ENCODE measurements at places on chromosomes 7 and 10. TPM values are rescaled to one million over a fixed set of nuclear protein-coding genes. Genes with fewer than 3 reads are reported as not detected.

GPR85 gene
- total RNA-seq: 9.2 TPM

ANKRD2 gene
- 1.8 TPM for total RNA-seq

AKR1C2 gene
- total RNA-seq: 10.6 TPM

PRKRIP1 gene
- total RNA-seq: 16.3 TPM

PAOX gene
- total RNA-seq: 9.2 TPM

LRRD1 gene
- 0.17 TPM for total RNA-seq

UBE3C gene
- total RNA-seq: 91.0 TPM

LOXL4 gene
- 52.6 TPM for total RNA-seq

PDK4 gene
- 3.1 TPM for total RNA-seq

KLF6 gene
- 96.1 TPM for total RNA-seq

PTF1A gene
- total RNA-seq: not detected

CHPF2 gene
- 46.7 TPM for total RNA-seq

H2BK1 gene
- total RNA-seq: not detected

GPR15LG gene
- total RNA-seq: not detected

RTKN2 gene
- 0.51 TPM for total RNA-seq

CUL2 gene
- 22.8 TPM for total RNA-seq

AGMO gene
- not detected for total RNA-seq

ASAH2 gene
- 0.51 TPM for total RNA-seq

CREM gene
- 29.9 TPM for total RNA-seq

SEMA3A gene
- 60.8 TPM for total RNA-seq

TMEM72 gene
- not detected for total RNA-seq

CAMK1D gene
- 1.5 TPM for total RNA-seq

TUBB8 gene
- total RNA-seq: not detected

TAX1BP1 gene
- total RNA-seq: 98.6 TPM

IFIT1B gene
- total RNA-seq: not detected

SLC26A5 gene
- total RNA-seq: not detected

DENND11 gene
- total RNA-seq: 6.9 TPM

SLC26A3 gene
- not detected for total RNA-seq

INHBA gene
- total RNA-seq: 4.1 TPM

CPEB3 gene
- 0.66 TPM for total RNA-seq

PLCE1 gene
- total RNA-seq: 0.33 TPM

PAPOLB gene
- under 0.01 TPM for total RNA-seq

SHLD2 gene
- 26.2 TPM for total RNA-seq

HOXA10 gene
- total RNA-seq: 0.17 TPM

FAM237B gene
- not detected for total RNA-seq

VWA2 gene
- total RNA-seq: under 0.01 TPM

ZNF438 gene
- 3.9 TPM for total RNA-seq

RELN gene
- 0.33 TPM for total RNA-seq

CYTH3 gene
- 24.4 TPM for total RNA-seq

TBX20 gene
- not detected for total RNA-seq

SYT15B gene
- total RNA-seq: not detected

CTAGE4 gene
- total RNA-seq: 0.17 TPM

RSPH10B gene
- total RNA-seq: 0.66 TPM

FAM25C gene
- not detected for total RNA-seq

AGAP9 gene
- 2.8 TPM for total RNA-seq

CNTNAP2 gene
- not detected for total RNA-seq

TIMM23 gene
- total RNA-seq: 58.8 TPM

ASAH2B gene
- 2.3 TPM for total RNA-seq

ACBD7 gene
- under 0.01 TPM for total RNA-seq

CASD1 gene
- 14.2 TPM for total RNA-seq

SUGCT gene
- total RNA-seq: 16.5 TPM

SEMA3C gene
- 203 TPM for total RNA-seq

EGFR gene
- 36.0 TPM for total RNA-seq

MALSU1 gene
- total RNA-seq: 77.6 TPM

POM121 gene
- 4.8 TPM for total RNA-seq

Measured in fibroblast of lung (primary cell).